ENCODE measurements at places on chromosomes 5 and 9.

GRCh38 chr9:134776080-134776796, 104.4 kb upstream of the FCN2 start:
- no peak for DNase-seq

DNA sequence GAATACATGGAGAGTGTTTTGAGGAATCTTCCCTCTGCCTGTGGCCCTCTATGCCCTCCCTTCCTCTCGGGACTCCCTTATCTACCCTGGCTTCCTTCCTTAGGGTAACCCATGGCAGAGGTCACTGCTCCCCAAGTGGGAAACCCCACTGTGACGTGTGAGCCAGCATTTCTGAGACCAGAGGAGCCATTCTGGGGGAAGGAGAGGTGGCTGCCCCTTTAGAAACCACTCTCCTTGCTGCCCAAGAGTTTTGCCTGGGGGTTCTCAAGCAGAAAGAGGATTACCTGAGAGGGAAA, 23.1 kb downstream of the CCNJL start:
- DNase-seq: no peak

DNA sequence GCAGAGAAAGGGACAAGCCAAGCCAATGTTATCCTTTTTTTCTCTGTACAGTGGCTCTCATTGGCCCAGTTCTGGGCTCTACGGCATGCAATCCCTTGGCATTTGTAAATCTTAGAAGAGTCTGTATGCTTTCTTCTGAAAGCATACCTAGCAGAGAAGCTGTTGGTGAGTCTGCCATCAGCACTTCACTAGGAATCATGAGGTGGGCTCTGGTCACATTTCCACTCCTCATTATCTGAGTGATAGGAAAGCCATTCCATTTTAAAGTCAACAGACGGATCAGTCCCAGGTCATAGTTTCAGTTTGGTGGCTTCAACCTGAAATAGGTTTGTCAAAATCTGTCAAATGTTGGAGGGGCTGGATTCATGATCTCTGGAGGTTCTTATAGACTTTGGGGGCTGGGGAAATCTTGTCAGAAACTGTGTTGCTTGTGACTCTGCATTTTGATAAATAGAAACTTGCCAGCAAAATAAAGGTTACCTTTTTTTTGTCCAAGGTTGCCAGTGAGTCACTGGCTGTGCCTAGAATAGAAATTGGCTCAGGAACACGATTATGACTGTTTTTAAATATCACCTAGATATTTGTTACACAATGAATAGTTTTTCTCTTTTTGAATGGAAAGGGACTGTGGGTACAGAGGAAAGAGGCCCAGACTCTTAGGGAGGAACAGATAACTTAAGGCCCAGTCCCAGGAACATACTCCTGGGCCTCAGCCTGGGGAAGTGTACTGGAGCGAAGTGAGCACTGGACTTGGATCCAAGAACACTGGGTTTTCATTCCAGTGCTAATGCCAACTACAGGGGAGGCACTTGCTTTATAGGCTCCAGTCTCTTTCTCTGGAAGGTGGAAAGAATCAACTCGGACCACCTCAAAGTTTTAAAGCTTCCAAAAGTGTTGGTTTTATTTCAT, 183.1 kb downstream of the NMUR2 start:
- DNase-seq: no peak

GRCh38 chr9:74645007-74645639, 148.0 kb downstream of the RORB start:
- DNase-seq: no peak

DNA sequence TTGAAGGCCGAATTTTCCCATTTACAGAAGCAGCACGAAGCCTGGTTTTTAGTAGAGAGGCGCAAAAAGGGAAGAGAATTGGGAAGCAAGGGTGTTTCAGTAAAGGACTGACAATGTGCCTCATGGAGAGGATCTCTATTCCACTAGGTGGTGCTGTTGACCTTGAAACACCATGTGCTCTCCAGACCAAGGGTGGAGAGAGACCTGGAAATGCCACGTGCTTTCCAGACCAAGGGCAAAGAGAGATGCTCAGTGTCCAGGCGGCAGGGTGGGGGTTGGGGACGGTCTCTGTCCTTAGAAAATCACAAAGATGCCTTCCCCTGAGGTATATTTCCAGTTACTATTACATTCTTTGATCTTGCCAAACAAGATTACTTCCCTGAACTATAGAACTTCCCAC, 425.3 kb downstream of the CSNK1G3 start:
- DNase-seq: no peak

DNA sequence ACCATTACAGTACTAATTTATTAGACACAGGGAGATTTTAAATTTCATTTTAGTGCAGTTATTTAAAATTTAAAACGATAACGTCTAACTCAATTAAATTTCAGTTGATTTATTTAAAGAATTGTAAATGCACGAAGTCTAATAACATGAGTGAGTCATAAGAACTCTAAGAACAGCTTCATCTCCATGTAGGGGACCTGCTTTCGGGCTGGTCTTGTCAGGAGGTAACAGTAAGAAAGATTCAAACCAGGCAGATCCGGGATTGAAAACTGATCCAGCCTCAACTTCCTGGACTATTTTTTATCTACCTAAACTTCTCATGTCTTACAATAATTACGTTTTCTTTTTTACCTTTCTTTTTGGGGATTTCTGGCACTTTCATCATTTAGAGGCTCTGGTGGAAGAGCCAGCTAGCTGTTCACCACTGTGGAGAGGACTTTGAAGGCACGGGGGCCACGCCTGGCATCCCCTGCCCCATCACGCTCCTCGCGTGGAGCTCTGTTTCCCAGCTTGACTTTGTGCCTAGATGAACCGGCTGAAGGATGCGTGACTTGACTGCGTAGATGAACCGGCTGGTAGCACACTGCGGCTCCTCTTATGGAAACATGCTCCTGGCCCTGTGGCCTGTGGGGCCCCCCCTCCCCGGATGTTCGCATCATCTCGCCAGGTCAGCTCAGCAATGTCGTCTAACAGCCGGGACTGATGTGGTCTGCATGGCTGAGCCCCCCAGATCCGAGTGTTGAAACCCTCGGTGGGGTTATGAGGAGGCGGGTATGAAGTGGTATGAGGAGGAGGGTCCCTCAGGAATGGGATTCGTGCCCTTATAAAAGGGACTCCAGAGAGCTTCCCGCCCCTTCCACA, 26.0 kb downstream of the NDUFS6 start:
- no peak for DNase-seq

GRCh38 chr9:17065062-17065461, 69.8 kb upstream of the CNTLN start:
- DNase-seq: no peak

DNA sequence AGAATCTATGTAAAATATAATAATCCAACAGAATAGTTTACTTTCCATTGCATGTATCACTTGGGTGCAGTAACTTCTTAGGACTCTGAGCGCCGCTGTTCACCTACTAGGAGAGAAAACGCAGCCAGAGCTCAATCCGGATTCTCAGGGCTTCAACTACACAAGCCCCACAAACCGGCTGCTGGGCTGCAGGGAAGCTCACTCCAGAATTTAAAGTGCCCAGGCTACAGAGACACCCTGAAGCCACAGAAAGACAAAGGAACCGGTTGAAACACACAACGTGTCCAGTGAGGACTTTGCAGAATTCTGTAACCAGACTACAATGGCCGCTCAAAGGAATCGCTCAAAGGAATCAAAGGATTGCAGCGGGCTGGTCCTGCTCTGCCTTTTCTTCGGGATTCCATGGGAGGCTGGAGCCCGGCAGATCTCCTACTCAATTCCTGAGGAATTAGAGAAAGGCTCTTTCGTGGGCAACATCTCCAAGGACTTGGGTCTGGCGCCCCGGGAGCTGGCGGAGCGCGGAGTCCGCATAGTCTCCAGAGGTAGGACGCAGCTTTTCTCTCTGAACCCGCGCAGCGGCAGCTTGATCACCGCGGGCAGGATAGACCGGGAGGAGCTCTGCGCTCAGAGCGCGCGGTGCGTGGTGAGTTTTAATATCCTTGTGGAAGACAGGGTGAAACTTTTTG, at the start of gene PCDHGA10:
Gene PCDHGA10, plus strand, starts transcription at position 134 of the 686 bp plus-strand sequence. Its CDS starts 189 bp downstream, at position 323.
- DNase-seq: peak; percentile 63

DNA sequence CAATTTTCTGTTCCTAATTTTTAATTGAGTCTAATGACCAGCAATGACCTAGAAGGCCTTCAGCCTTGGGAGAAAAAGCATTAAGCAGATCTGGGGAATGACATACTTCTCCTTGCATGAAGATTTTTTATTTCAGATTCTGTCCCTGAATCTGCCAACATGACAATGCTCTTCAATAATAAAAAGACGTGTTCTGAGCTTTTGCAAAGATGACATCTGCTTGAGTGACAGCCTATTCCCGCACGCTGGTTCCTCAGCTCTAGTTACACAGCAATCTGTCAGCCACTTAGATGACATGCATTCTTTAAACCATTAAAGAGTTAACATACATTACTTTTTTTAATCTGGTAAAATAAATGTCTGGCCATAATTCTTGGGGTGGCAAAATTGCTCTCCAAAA, 129.3 kb upstream of the CDH6 start:
- DNase-seq: no peak

- no peak for DNase-seq
These were observed 3.3 kb upstream of the PAIP1 start for GRCh38 chr5:43560128-43560527.

GRCh38 chr9:132181796-132182313, 20.0 kb downstream of the NTNG2 start:
- no peak for DNase-seq
